ENCODE measurements at places on chromosomes 4 and X.

DNA sequence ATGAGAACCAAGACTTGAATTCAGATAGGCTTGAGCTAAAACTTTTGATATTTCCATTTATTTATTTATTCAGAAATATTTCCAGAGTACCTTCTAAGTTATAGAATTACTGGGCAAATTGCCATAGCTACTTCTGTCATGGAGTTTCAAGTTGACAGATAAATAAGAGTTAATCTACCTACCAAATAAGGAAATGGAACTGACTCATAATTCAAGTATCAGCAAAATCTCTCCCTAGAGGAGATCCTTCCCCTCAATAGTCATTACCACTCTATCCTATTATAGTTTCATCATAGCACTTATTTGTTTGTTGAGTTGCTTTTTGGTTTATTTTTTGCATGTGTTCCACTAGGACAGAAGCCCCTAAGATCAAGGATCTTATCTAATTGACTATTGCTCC, 48.8 kb upstream of the CCSER1 start:
- DNase-seq = no peak

GRCh38 chrX:82676386-82676785, 831.7 kb upstream of the POU3F4 start:
- no peak for DNase-seq

DNA sequence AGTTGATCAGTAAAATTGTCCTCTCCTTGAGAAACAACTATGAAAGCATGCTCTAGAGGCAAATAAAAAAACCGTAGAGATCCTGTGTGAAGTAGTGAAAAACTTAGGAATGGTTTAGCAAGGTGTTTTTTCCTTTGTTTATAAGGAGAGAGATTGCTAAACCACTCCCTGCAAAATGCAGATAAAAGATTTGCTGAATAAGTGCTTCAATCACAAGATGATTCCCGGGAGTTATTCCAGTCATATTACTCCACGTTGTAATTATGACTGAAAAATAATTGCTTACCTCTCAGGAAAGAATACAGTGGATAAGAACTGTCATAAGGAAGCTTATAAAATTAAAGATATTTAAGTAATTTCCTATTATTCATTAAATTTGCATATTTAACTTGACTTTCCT, 2.8 kb downstream of the GK start:
- DNase-seq = no peak

DNA sequence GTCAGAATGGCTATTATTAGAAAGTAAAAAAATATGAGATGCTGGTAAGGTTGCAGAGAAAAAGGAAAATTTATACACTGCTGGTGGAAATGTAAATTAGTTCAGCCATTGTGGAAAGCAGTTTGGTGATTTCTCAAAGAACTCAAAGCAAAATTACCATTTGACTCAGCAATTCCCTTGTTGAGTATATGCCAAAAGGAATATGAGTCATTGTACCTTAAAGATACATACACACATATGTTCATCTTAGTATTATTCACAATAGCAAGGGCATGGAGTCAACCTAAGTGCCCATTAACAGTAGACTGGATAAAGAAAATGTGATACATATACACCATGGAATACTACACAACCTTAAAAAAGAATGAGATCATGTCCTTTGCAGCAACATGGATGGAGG, 148.2 kb downstream of the COMMD8 start:
- DNase-seq = no peak

- no peak for DNase-seq
Observed at GRCh38 chr4:122700178-122700725, 32.3 kb upstream of the BBS12 start.

DNA sequence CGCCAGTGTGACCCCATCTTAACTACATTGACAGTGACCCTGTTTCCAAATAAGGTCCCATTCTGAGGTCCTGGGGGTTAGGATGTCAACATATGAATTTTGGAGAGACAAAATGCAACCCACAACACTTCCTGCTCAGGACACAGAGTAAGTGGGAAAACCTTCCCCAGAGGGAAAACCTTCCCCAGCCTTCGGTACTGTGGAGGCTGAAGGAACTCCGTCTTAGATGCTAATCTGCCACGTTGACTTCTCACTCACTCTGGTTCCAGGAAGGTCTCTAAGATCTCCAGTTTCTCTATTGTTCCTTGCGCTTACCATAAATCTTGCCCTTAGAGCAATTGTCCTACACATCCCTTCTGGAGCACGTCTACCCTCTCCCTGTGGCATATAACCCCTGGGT, 29.7 kb upstream of the HMX1 start:
- no peak for DNase-seq

- DNase-seq = no peak
Observed at GRCh38 chrX:125757794-125758564, 408.1 kb downstream of the DCAF12L2 start.

DNA sequence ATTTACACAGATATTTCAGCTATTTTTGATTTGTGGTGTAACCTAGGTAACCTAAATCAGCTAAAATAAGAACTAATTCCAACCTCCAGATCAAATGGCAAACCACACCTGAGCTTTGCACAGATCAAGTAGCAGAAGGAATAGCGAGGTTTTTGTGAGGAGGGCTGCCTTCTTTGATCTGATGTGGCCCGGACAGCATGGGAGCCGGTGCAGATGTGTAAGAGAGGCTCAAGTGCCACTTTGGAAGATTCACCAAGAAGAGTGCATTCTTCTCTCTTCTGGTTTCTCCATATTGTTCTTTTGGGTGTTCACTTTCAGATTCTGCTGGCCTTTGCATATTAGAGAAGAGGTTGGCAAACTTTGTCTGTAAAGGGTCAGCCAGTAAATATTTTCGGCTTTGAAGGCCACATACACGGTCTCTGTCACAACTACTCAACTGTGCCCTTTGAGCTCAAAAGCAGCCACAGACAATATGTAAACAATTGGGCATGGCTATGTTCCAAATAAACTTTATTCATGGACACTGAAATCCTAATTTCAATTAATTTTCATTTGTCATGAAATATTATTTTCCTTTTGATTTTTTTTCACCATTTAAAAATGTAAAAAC, 78.9 kb upstream of the FAM9C start:
- DNase-seq = no peak

GRCh38 chr4:173573725-173574124, 43.7 kb upstream of the HAND2 start:
- no peak for DNase-seq

DNA sequence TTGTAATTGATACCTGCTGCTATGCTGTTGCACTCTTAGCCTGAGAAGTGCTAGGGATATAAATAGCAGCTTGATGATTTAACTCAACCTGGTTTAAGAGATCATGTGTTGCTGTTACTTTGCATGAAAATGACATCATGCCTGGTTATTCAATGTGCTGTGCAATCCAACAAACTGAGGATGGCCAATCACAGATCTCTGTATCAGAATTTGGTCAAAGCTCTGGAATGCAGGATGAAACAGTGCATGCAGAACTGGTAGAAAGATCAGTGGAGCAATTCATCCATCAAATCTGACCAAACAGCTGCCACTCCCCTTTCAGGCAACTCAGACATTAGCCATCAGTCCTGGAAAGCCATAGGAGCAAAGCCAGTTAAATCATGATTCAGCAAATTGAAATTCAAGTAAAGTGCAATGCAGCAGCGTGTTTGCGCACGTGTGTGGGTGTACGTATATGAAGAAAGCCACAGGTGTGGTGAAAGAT, 160.3 kb upstream of the RASGEF1B start:
- DNase-seq = no peak

DNA sequence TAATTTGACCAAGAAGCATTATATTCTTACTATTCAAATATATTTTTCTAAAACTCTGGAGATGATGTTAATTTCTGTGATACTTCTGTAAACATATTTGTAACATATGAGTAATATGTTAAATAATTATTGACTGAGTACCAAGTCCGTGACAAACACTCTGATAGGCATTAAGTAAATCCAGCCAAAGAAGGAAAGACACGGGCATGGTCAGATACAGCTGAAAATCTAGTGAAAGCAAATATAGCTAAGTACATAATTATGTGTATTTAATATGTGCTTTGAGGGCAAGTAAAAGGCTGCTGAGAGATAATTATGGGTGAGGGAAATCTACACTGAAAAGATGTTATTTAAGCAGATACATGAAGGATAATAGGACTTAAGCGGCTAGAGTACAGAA, 1263.6 kb upstream of the ADGRL3 start:
- no peak for DNase-seq

- no peak for DNase-seq
Observed at GRCh38 chr4:73021634-73022033, 47.9 kb downstream of the COX18 start.

GRCh38 chrX:30741545-30741944, 88.3 kb downstream of the GK start:
- DNase-seq = no peak

GRCh38 chr4:139896091-139896604, 230.5 kb downstream of the MGST2 start:
- no peak for DNase-seq

DNA sequence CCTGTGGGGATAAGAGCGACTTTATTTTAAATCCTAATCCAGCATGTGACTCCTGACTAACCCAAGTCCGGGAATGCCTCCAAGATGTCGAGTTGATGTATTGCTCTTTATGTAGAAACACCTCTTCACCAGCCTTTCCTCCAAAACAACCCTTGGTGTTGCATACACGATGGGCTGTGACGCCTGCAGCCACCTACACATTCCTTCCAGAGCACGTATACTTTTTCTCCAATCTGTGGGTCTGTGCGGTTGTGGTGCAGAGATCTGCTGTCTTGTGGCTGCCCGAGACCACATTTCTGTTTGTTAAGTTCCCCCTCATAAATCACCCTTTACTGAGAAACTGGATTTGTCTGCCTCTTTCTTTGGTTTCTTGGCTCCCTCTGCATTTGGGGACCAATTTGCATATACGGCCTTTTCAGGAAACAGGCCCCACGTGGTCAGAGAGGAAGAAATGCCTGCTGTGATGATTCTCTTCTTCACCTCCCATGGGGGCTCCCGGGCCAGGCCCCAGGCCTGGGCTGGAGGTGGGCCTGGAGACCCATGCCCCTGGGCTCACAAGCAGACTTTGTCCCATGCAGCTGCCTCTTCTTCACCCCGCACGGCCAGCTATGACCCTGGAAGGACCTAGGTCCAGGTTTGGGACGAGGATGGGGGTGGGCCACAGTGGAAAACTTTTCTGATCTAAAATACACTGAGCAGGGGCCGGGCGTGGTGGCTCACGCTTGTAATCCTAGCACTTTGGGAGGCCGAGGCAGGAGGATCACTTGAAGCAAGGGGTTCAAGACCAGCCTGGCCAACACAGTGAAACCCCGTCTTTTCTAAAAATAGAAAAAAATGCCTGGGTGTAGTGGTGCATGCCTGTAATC, 21.4 kb upstream of the AFAP1 start:
- peak; percentile 56 for DNase-seq

DNA sequence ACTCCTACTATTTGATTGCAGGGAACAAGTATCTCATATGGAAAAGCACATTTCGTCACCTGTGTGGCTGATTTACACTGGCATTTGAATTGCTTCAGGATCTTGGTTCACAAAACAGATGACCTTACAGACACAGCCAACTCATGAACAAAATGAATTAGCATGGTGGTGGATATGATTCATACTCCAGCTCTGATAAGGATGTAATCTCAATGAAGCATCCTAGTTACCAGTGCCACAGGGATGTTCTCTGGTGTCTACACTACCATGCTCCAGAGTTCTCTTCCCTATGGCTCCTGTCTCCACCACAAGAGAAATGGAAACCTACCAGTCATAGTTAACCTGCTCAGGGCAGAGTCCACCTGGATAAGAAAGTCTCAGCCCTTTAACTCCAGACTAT, 40.7 kb downstream of the TEC start:
- DNase-seq = no peak

DNA sequence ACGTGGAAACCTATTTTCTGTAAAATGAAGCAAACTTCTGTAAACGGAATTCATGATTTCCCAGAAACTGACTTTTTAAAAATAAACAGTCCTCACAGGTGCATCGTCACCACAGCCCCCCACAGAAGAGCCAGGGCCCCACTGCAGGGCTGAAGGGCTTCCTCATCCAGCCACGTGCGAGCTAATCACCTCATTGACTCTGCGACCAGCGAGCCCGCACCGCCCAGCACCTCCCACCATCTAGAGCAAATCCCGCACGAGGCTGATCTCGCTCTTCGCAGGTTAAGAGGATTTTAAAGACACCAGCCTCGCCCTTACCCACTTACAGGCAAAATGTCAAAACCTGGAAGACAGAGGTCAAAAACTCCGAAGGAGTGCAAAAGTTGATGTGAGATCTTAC, 14.8 kb downstream of the PPP2R3B start:
- no peak for DNase-seq

DNA sequence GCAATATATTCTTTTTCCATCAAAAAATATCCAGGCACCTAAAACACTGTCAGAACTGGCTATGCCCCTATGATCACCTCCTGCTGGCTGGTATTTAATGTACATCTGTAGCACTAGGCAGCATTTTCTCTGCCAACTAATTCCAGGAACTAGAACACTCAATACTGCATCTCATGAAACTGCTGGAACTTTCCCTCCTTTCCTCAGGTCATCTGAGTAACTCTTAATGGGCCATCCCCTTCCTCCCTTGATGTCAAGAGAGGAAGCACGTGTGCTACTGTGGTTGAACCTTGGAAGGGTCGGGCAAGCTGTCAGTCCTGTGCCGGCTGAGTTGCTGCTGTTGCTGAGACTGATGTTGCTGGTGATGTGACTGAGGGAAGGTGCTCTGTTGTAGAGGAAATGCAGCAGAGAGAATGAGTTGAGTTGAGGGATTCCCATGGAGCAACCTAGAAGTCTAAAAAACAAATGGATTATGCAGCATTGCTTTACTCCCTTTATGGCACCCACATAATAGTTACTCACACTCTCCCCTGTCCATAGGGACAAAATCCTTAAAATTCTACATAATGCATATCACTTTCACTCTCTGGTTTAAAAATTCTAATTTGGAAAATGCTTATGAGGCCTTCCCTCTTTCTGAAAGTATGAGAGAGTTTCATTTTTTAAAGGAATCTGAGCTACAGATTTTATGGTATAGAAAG, 39.5 kb downstream of the TMEM165 start:
- DNase-seq = no peak

- DNase-seq = no peak
Observed at GRCh38 chr4:26367811-26368210, 47.0 kb downstream of the RBPJ start.

DNA sequence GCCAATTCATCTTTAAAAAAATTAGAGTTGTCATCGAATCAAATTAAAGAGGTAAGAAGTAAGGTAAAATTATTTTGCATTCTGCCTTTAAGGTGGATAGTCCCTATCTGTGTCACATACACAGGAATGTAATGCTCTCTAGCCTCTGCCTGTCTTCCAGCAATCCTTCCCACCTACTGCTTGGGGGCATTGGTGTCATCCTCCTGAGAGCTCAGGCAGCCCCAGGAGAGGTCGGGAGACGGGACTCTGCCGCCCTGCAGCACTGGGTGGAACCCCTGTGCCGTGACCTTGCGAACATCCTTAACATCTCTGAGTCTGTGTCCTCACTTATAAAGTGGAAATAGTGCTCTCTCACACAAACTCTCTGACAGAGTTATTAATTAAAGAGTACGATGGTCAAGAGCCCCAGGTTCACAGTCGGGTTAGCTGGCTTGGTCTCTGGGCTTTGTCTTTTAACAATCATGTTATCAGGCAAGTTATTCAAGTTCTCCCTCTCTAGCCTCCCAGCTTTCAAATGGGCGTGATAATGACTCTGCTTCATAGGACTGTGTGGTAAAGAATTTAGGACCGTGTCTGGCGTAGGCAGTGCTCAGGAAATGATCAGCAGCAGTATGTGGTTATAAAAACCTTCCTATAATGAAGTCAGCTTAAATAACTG, 10.2 kb downstream of the TLR3 start:
- no peak for DNase-seq
